ENCODE measurements at places on chromosomes 5 and 9.

- no peak for DNase-seq
These were observed 67.0 kb upstream of the NEK6 start for GRCh38 chr9:124190761-124191160.

DNA sequence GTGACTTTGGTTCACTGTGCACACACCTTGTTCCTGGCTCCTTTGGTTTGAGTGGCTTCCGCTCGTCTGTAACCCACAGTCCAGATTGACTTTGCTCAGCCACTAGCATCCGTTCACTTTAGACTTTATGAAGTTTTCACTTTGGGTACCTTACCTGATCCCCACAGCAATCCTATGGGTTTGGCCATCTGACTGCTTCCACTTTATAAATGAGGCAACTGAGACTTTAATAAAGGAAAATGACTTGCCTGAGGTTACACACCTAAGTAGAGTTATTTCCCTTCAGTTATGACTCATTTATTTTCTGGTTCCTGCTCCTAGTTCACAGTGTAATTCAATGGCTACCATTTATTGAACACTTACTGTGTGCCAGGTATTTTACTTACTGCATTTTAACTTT, 94.2 kb upstream of the SAP30L start:
- no peak for DNase-seq

- no peak for DNase-seq
These were observed 32.1 kb downstream of the GDNF start for GRCh38 chr5:37807621-37808301.

DNA sequence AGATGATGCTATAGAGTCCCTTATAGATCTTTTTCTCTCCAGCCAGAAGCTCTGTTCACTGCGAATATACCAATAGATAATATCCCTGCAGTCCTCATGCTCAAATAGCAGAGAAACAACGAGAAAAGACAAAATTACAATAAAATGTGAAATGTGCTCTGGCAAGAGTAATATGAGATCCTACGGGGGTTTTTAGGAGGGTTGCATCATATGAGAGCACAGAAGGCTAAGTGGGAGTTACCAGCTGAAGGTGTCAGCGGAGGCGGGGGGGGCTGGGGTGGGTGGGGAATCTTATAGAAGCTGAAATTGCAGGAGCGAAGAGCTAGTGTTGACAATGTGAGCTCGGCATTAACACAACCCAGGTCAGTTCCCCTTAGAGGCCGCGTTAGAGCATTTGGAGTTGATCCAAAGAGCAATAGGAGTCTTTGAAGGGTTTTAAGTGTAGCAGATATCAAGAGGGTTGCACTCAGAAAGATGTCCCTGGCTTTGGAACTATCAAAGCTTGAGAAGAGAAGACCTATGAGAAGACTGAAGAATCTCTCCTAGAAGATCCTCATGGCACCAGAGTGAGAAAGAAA, 109.7 kb downstream of the BASP1 start:
- DNase-seq, result no peak

DNA sequence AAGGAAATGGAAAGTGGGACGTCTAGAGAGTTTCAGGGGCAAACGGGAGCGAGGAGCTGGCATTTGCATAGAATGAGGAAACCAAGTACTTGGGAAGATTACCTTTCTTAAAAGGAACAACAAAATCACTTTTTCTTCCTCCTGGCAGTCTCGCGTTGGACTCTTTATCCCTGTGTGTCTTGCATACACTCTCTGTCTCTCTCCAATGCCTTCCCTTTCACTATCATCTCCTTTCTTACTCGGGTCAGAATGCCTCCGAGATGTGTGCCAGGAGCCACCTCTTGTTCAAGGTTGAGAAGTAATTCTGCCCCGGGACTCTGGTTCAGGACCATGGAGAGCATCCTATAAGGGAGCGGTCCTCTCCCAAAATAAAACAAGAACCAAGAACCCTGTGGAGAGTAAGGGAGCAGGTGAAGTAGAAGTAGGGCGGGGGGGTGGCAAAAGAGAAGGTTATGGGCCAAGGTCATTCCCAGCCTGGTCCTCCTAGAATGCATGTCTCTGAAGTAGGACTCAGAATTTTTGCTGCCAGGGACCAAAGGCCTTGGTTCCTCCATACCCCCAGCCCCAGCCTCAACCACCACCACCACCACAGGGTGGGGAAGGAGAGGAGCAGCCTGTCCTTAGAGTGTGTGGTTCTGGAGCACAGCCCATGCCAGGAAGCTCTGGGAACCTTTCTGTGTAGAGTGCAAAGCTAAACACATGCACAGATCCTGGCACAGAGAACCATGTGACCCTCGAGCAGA, 72.1 kb upstream of the ARAP3 start:
- DNase-seq, result no peak

- peak; percentile 54 for DNase-seq
These were observed 138.4 kb downstream of the C9orf152 start for GRCh38 chr9:110069326-110070248.

DNA sequence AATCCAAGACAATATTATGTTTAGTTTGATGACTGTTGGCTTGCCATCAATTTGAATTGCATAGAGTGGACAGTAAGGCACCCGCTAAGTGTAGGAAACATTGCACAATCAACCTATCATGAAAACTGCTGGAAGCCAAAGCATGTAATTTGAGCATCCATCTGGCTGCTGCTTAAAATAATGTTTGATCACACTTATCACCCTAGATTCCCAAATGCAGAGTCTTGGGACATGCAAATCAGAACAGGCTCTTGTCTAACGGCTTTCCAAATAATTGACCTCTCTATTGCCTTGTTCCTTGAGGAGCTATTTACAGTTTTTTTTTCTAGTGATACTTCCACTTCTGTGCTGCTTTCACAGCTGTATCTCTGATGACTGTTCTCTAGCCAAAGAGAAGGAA, 342.1 kb downstream of the PRR16 start:
- no peak for DNase-seq

GRCh38 chr5:50564079-50564478, 102.4 kb upstream of the PARP8 start:
- DNase-seq, result no peak

GRCh38 chr9:116596646-116597045, 90.5 kb upstream of the TRIM32 start:
- no peak for DNase-seq

DNA sequence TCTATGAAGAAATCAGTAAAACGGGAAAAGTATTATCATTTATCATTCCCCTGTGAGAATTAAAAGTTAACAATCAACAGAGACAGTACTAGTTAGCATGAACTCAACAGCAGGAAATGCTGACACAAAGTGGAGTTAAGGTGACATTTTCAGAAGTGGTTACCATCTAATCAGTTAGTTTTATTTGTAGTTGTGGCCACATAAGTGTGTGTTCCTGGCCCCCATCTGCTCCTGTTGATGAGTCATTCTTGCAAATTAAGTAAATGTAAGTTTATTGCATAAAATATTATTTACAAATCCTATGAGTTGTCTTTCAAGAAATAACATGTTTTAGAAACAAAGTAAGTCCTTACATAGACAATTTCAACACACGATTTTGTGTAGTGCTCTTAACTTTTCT, 8.9 kb upstream of the BNC2 start:
- no peak for DNase-seq

GRCh38 chr9:118651511-118651910, 717.7 kb downstream of the BRINP1 start:
- no peak for DNase-seq

DNA sequence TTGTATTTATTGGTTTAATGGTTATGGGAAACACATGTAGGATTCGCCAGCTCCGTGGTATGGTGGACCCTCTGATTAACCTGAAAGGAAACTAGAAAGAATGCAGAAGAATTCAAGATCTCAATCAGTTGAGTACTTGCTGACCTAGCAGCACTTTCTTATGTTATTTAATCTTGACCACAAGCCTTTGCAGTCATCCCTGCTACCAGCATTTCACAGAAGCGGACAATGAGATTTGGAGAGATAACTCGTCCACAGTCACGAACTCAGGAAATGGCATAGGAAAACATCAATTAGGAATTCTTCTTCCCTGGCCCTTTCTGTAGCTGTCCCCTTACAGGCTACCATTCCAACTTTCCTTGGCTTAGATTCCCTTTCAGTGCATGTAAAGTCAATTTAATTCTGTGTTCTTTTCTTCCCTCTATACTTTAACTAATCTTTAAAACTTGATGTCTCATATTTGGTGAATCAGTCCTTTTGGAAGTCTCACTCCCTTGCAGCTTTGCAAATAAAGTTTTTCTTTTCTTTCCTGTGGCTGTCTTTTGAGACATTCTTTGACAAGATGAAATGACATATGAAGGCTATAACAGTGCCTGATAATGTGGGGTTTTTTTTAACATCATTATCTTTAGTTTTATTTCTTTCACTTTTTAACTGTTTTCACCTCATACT, 1.3 kb upstream of the SLC44A1 start:
- DNase-seq, result no peak

- DNase-seq, result no peak
These were observed 45.9 kb downstream of the ABCA1 start for GRCh38 chr9:104882086-104882485.

DNA sequence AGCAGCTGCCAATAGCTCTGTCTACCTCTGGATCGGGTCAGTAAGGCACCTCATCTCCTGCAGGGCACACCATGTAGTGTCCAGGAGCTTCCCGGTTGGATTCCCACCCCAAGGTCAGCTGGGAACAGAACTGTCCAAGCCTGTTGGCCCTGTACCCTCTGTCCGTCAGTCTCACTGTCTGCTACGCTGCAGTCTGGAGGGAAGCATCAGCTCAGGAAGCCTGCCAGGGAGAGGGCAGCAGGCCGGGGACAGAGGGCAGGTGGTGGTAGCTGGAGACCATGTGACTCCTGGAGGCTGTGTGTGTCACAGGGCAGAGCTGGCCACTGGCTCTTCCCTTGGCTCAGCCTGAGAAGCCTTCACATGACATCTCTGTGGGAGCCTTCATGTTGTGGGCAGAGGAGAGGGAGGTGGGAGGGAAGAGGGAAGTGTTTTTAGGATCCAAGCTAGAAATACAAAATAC, 134.5 kb downstream of the SEC61B start:
- DNase-seq, result peak; percentile 79

- DNase-seq, result no peak
These were observed 40.2 kb downstream of the STK10 start for GRCh38 chr5:172147857-172148256.

DNA sequence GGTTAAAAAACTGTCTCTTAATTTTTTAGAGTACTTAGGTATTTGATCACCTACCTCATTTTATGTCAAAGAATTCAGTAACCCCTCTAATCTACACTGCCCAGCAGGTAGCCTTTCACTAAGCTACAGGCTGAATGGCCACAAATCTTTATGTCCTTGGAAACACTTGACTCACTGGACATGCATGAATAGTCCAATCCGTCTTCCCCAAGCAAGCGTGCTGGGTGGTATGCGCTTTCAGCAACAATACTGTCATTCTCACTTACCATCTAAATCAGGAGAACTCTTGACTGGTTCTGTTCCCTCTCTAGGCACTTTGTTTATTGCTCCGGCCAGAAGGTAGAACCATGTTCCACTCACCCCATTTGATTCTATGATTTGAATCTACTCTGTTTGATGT, 73.1 kb downstream of the TRPM3 start:
- no peak for DNase-seq

Measured in psoas muscle (tissue), 8 donors.